ENCODE measurements at places on chromosomes 3 and 15.

GRCh38 chr3:5294356-5294755, 106.8 kb downstream of the EDEM1 start:
- DNase-seq, result no peak

DNA sequence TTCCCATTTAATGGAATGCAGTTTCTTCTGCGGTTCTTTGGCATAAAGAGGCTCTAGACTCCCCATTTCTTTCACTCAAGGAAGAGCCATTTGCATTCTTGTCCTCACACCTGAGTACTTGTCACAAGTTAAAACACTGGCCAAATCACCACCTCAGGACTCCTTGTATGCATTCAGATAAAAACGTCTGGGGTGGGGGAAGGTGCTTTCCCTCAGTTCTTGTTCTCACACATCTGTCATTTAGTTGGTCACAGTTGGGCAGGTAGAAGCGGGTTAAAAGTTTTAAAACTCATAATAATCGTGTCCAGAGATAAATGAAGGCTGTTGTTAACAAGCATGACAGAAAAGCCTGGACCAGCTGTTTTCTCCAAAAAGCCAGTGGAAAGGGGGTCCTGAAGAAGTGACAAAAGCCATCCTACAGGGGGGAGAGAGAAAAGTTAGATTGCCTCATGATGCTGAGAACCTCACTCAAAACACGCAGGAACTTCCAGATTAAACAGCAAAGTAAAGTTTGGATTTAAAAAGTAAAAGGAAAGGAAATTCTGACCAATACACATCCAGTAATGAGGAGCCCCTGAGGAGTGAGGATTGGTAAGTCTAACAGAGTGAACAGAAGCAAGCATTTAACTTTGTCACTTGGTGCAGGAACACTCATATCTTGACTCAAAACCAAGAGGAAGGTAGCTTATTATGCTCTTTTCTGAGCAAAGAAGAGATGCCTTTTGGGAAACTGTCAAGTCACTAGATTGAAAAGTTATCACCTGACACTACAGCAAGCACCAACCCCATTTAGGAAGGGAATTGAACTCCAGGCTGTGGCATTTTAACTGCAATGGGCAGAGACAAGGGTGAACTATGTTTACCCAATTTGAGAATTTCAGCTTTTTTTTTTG, 2.8 kb downstream of the BCL2L10 start:
- DNase-seq, result no peak

- DNase-seq, result no peak
These were observed 15.4 kb downstream of the ZSCAN2 start for GRCh38 chr15:84616235-84616634.

DNA sequence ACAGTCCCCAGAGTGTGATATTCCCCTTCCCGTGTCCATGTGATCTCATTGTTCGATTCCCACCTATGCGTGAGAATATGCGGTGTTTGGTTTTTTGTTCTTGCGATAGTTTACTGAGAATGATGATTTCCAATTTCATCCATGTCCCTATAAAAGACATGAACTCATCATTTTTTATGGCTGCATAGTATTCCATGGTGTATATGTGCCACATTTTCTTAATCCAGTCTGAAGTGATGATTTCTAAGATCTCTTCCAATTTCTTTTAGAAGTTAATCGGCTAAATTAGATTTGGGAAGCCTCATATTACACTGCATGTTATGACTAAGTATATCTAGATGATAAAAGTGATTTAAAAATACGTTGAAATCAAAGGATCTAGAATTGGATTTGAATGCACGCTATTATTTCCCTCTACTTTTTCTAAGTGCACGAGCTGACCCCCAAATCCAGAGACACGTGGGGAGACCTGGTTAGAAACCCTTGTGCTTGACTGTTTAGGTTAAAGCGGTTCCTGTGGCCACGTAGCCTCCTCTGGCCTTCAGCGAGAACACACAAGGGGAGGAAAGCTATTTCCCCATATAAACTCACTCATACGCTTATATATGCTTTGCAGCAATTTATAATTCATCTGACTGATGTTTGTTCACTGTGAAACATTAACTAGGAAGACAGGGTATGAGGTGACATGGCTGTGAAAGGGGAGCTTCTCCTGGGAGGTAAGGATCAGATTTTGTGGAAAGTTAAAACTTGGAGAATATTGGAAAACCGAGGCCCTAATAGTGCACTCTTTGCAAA, 243.8 kb downstream of the PDZRN3 start:
- no peak for DNase-seq

DNA sequence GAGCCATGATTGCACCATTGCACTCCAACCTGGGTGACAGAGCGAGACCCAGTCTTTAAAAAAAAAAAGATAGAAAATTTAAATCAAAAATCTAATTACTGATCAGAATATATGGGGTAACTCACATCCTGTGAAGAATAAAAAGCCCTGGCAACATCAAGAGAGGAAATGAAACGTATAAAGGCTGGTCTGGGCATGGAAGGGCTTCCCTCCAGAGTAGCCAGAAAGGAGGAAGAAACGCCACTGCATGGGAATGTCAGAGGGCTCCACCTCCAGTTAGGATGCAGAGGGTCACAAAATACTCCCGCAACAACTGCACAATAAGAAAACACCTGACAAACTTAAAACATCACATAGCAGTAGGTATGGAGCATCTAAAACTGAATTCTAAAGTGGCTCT, 4.9 kb upstream of the IQCF1 start:
- no peak for DNase-seq

GRCh38 chr3:3355442-3355841, 176.0 kb upstream of the CRBN start:
- DNase-seq, result no peak

- no peak for DNase-seq
These were observed 255.0 kb downstream of the CLSTN2 start for GRCh38 chr3:140189976-140190375.

GRCh38 chr15:92954578-92954977, 54.5 kb downstream of the CHD2 start:
- no peak for DNase-seq

- DNase-seq, result no peak
These were observed 66.6 kb upstream of the TGFBR2 start for GRCh38 chr3:30539772-30540171.

GRCh38 chr3:184259396-184259877, 1.9 kb downstream of the CAMK2N2 start:
- DNase-seq, result no peak

All from stimulated activated CD4-positive, alpha-beta T cell treated with anti-CD3 and anti-CD28 coated beads, TNF-alpha, amount 100 ng/mL, for 1 hour (primary cell).